Karpas-422 (cell line): ENCODE measurements at places on chromosomes 12 and 14.

DNA sequence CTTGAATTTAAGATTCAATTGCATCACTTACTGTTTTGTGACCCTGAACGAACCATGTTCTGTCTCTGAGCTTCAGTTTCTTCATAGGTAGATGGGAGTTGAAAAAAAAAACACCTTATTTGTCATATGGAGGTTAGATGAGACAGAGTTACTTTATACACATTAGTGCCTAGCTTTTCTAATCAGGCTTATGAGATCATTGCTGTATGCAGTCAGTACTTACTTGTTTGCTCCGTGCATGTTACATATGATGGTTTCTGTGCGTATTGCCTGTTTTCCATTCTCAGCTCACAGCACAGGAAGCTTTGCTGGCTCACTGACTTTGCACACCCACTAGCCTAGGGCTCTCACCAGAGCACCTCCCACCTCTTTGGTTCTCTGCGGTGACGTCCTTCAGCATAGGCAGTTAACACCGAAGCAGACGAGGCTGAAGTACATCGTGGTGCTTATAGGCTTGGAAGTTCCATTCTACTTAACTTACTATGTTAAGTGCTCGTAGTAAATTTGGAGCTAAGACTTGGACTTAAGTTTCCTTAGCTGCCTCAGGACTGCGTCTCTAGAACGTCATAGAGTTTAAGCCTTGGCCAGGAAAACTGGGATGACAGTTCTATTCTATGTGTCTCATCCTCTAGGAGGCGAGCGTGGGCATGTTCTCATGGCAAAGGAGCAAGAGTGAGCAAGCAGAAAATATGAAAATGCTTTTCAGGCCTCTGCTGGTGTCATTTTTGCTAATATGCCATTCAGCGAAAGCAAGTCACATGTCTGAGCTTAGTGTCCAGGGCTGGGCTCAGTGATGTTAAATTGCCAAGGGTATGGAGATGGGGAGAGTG lies 57.3 kb downstream of the NRXN3 start:
- no peak for DNase-seq

GRCh38 chr14:63276492-63277342 lies 42.0 kb downstream of the GPHB5 start:
- DNase-seq = peak; percentile 82

GRCh38 chr14:61573748-61574513 lies 121.4 kb upstream of the HIF1A start:
- no peak for DNase-seq

GRCh38 chr14:45194964-45195363 lies 58.0 kb downstream of the MIS18BP1 start:
- DNase-seq = no peak

GRCh38 chr14:100762901-100763300 lies 36.2 kb downstream of the DLK1 start:
- DNase-seq = no peak

GRCh38 chr12:105204916-105205315 lies 31.1 kb downstream of the APPL2 start:
- DNase-seq = no peak

- DNase-seq = peak; percentile 94
Measured at GRCh38 chr12:132593938-132594358, 16.4 kb downstream of the LRCOL1 start.

GRCh38 chr12:47362126-47362705 lies 282.5 kb upstream of the AMIGO2 start:
- no peak for DNase-seq

- DNase-seq = no peak
Measured at GRCh38 chr12:111174251-111174960, 194.5 kb downstream of the PHETA1 start.

- DNase-seq = no peak
Measured at GRCh38 chr12:109950625-109951024, 45.5 kb downstream of the GIT2 start.

- no peak for DNase-seq
Measured at GRCh38 chr12:31618228-31619025, 27.5 kb upstream of the DENND5B start.

- DNase-seq = no peak
Measured at GRCh38 chr12:131166717-131167116, 213.0 kb downstream of the ADGRD1 start.

DNA sequence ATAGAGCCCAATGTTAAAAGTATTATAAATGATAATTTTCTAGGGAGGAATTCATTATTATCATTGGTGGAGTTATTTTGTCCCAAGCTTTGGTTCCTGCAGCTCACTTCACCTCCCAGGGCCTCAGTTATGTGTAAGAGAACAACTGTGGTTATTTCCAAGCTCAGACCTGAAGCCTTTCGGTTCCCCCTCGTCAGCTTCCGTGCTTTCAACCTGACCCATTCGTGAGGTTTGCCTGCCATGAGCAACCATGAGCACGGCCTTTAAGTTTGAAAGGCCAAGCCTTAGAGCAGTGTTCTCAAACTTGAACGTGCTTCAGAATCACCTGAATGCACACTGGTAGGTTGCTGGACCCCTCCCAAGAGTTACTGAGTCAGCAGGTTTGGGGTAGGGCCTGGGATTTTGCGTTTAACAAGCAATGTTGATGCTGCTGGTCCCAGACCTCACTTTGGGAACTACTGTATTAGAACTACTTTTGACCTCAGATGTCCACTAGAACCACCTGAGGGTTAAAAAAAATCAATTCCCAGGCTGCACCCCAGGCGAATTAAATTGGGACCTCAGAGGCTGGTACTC lies 133.0 kb upstream of the PRMT8 start:
- DNase-seq = no peak

- DNase-seq = no peak
Measured at GRCh38 chr12:67034110-67034879, 234.9 kb upstream of the CAND1 start.

GRCh38 chr14:75826599-75826998 lies 155.2 kb downstream of the TGFB3 start:
- no peak for DNase-seq

DNA sequence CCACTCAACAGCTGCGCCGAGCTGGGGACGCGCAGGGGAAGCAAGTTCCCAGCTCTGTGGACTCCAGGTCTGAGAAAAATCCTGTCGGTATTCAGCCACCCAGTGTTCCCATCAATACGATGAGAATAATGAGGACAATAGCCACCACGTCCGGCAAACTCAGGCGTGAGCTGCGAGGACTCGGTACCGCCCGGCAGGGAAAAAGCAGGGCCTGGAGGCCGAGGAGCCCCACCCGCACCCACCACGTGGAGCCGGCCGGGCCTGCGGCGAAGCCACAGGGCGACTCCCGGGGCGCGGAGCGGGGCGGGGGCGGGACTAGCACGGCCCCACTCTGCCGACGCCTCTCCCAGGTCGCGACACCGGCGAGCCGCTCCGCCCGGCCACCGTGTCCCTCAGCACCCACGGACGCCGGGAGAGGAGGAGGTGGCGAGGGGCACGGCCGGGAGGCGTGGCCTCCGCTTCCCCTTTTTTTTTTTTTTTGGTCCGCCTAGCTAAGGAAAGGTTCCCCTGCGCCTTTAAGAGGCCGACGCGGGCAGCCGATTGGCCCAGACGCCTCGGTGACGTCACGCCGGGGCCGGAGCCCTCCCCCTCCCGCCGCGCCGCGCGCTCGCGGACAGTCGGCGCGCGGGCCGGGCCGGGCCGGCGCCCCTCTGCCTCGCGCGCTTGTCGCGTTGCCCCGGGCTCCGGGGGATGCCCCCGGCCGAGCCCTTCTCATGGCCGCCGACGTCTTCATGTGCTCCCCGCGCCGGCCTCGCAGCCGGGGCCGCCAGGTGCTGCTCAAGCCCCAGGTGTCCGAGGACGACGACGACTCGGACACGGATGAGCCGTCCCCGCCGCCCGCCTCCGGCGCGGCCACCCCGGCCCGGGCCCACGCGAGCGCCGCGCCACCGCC lies at the start of gene MLXIP:
Gene MLXIP (plus strand): TSS at position 616 of the 892 bp plus-strand sequence. CDS start 98 bp downstream, at position 714.
- peak; percentile 98 for DNase-seq

DNA sequence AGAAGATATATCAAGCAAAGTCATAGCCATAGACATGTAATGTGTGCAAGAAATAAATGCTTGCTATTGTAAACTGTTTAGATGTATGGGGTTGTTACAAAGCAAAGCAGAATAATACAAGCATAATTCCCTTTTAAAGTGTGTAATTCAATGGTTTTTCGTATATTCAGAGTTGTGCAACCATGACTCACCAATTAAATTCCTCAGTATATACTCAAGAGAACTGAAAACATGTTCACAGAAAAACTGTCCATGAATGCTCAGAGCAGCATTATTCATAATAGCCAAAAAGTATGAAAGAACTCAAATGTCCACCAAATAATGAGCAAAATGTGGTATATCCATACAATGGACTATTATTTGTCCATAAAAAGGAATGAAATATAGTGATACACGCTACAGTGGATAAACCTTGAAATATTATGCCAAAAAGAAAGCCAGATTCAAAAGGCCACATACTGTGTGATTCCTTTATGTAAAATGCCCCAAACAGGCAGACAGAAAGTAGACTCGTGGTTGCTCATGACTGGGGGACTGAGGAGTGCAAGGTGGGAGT lies 9.3 kb downstream of the GXYLT1 start:
- no peak for DNase-seq

DNA sequence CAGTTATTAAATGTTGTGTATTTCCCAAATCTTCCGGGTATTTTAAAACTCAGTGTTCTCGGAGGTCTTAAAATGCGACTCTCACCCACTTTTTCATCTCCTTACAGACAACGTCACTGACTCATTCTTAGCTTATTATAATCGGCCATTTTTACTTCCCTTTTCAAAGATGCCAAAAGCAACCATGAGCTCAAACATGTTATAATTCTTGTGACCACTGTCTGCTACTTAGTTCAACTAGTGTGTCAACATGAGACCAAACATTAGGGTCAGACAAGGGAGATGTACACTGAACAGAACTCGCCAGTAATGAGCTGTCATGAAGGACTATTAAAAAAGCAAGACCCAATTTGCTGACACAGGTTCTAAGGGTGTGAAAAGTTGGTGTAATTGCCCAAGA lies 4.2 kb upstream of the GRIP1 start:
- DNase-seq = no peak

- DNase-seq = peak; percentile 63
Measured at GRCh38 chr12:25051171-25051570, 102.3 kb upstream of the BCAT1 start.

DNA sequence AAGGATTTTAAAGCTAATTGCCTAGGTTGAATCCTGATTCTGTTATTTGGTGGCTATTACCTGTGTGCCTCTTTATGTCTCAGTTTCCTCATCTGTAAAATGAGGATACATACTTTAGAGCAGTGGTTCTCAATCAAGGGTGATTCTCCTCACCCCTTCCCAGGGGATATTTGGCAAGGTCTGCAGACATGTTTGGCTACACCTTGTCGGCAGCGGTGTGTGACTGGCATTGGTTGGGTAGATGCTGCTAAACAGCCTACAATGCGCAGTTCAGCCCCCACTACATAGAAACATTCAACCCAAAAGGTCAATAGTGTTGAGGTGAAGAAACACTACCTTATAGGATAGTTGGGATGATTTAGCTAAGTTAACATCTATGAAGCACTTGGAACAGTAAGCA lies 23.4 kb downstream of the LDHB start:
- no peak for DNase-seq

DNA sequence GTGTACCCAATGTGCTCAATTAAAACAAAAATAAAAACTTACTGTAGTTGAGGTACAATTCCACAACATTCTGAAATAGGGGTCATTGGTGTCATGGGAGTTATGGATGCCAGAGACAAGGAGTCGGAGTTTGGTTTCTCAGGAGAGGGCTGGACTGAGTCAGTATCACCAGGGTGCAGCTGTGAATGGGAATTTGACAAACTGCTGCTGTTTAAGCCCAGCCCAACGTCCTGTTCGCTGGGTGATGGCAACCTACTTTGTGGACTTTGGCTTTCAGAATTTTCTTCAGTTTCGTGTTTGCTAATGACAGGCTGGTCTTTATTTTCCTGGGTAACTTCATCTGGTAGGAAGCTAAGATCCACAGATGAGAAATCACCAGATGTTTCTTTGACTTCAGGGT lies 3.9 kb downstream of the TBPL2 start:
- DNase-seq = no peak

DNA sequence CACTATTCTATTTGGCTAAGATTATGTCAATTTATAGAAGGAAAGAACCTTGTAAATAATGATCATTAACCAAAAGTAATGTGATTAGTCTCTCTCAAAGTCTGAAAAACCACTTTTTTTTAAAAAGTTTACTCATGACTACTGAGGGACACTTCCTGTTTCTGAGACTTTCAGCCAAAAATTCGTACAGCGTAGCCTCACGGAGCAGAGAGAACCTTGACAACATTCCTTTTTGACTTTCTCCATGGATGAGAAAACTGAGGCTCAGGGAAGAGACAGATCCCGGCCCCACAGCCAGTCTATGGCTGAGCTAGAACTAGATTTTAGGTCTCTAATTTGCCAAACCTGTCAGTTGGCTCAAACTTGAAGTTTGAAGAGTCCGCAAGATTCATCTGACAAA lies 68.2 kb downstream of the DAD1 start:
- no peak for DNase-seq

DNA sequence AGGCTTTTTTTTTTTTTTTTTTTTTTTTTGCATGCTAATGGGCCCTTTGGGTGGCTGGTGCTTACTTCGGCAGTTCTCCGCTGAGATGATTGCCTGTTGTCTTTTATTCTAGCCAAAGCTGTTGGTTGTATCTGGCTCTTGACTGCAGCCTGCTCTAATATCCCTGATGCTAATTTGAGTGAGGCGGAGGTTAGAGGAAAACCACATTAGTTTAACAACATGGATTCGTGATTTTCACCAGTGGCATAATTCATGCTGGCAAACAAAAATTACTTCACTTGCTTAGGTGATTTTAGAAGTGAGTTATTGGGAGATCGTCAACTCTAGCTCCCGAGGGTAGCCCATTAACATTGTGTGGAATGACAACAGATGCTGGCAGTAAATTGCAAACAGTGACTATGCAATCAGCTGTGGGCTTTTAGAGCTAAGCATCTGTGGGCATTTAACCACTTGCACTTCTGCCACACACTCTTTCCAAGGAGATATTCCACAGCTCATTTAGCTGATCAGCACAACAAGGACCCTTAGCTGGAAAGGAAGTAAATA lies 97.6 kb upstream of the ZDHHC17 start:
- peak; percentile 20 for DNase-seq

- no peak for DNase-seq
Measured at GRCh38 chr12:106893451-106893850, 62.3 kb upstream of the TMEM263 start.

GRCh38 chr14:61132894-61133293 lies 148.2 kb downstream of the TMEM30B start:
- peak; percentile 74 for DNase-seq

- no peak for DNase-seq
Measured at GRCh38 chr12:53538209-53538689, 31.0 kb upstream of the NPFF start.

DNA sequence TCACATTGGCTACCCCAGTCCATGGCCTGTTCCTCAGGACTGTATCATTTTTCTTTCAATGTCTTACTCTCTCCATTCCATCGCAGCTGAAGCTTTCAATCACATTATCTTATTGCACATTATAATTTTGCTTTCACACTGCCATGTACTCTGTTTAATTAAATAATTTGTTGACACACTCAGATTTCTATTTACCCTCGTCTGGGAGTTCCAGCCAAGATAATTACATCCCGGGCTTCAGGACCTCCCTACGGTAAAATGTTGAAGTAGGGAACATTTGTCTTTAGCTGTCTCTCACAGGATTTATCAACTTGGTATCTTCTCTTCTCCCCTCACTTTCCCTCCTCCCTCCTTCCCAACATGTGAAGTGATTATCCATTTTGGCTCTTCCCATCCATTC lies 177.2 kb upstream of the RASSF8 start:
- DNase-seq = no peak

GRCh38 chr14:87601036-87601435 lies 391.9 kb downstream of the GALC start:
- no peak for DNase-seq

GRCh38 chr12:21797539-21797938 lies 23.0 kb upstream of the KCNJ8 start:
- no peak for DNase-seq

GRCh38 chr12:2934371-2934770 lies 24.8 kb upstream of the TEAD4 start:
- DNase-seq = no peak
